Ammon's horn (tissue), 1 donor: ENCODE measurements at places on chromosomes 12 and 14.

DNA sequence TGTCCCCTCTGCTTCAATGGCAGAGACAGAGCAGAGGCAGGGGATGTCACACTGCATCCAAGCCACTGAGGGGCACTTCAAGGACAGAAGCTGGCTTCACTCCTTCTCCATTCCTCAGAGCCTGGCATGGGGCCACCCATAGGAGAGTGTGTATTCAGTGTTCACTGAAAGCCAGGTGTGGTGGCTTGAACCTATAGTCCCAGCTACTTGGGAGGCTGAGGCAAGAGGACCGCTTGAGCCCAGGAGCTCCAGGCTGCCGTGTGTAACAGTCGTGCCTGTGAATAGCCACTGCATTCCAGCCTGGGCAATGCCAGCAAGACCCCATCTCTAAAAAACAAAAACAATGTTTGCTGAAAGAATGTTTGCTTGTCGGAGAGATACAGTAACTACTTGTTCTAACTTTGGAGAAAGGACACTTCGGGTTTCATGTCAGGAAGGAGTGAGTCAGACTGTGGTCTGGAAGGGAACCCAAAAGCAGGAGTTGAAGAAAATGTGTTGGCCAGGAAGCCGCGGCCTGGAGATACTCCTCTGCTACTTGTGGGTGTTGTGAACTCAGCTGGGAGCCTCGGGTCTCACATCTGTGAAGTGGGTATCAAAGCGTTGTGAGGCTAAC lies 43.4 kb downstream of the ELK3 start:
- DNase-seq = no peak

DNA sequence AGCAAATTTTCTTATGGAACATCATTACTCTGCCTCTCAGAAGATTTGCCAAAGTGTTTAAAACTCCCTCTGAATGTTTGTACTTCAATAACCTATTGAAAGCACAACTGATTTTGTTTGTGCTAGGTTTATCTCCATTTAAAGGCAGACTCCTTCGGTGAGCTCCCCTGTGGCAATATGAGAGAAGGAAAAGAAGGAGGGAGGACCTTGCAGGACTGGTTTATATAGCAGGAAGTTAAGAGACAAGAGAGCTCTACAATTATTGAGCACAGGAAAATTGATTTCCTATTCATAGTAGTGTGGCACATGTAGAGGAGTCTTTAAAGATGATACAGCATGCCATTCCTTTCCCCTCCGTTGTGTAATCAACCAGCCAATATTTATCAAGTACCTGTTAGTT lies 75.5 kb downstream of the PDE3A start:
- no peak for DNase-seq

DNA sequence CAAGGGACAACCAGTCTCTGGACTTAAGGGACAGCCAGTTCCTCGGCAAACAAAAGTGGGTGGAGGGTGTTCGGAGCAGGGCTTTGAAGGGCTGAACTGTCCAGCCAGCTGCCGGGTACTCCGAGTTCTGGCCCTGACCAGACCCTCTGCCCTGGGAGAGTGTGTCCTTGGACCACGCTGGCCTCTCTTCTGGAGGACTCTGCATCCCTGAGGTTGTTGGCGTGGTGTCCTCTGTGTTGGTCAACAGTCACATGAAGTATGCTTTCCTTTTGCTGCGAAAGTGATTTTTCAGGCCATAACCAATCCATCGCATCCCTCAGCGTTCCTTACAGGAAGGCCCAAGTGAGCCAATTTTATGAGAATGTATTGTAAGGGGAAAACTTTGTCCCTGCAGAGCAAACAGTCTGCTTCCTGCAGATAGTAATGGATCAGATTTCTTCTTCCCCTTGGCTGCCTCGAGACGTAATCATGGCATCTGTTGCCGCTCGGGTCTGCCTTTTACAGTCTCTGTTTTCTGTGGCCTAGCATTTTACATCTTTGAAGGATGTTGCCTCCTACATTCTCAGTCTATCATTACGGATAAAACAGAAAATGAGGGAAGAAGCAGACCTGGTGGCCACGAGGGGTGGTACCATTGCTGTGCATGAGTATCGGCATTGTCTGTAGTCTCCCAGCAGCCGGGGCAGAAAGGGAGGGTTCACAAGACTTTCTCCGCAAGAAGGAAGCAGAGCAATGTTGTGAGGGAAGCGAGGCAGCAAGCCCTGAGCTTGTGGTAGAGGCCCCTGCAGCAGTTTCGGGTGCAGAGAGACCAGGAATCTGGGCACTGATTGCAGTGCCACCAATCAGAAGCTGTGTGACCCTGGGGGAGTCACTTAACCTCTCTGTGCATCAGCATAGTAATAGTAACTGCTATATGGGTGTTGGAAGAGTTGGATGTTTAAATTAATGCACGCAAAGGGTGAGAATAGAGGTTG lies 47.4 kb downstream of the SMIM41 start:
- no peak for DNase-seq

- no peak for DNase-seq
These were observed 9.3 kb upstream of the TMEM260 start for GRCh38 chr14:56570295-56570694.

DNA sequence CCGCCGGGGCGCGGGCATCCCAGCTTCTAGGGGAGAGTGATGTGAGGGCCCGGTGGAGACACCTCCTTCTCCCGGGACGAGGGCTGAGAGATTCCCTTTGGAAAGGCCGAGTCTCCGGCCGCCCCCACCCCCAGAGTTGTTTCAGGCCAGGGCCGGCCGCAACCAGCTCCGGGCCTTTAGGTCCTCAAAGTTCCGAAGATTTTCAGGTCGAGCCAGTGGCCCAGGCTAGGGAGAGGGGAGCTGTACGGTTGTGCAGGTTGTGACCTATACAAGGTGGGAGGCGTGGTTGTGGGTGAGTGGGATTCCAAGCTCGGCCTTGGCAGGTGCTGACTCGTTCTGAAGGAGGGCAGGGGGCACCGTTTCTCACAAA lies 18.4 kb upstream of the ANKRD33 start:
- no peak for DNase-seq

GRCh38 chr12:19539071-19539470 lies 99.8 kb downstream of the AEBP2 start:
- no peak for DNase-seq

- no peak for DNase-seq
These were observed 23.6 kb downstream of the RHOF start for GRCh38 chr12:121769831-121770301.

DNA sequence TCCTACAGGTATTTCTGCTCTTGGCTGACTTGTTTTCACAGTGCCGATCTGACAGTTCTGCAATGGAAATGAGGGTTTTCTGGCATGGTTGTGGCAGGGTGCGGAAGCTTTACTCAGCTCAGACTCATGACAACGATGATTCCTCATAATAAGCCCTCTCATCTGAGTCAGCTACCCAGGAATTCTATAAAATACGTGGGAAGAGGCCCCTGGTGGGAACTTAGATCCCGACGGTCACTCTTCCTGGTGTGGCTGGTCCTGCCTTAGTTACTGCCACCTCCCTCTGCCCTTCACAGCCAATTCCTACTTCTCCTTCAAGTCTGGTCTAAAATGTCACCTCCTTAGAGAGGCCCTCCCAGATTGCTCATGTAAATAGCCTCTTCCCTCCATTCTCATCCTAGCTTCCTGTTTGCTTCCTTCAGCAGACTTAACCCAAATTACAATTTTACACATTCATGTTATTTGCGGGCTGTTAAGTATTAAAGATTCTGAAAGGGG lies 104.2 kb upstream of the MAP1LC3B2 start:
- no peak for DNase-seq

DNA sequence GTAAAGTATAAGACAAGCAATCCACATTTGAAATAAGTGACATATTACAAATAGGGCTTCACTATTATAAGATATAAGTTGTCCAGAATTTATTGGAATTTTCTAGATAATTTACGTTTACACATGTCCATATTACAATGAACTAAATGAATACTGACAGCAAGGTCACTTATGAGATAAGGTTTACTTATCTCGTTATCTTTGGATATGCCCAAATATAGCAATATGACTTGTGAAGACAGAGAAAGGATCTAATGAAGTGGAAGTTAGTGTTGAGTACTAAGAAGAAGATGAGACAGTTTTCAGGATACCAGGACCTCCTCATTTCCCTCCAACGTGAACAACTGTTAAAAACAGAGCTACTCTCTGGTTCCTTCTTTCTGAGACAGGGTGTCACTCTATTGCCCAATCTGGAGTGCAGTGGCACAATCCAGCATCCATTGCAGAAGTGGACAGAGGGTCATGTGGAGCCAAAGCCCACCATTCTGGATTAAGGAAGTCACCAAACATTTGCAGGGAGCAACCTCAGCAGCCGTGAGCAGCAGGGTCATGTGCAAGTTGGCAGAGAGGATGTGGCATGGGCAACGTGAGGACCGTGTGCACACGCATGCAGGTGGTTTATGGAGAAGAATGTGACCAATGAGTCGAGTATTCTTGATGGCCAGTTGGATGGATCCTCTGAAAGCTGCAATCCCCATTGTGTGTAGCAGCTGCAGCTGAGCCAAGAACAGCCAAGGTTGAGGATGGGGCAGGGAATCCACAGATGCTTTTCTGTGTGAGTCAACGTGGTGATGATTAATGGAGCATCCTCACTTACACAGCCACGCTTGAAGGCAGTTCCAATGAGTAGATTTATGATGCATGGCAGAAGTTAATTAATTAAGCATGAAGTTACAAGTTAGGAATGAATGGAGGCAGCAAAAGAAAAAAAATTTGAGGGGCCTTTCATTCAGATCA lies 111.0 kb downstream of the BICD1 start:
- peak; percentile 46 for DNase-seq

DNA sequence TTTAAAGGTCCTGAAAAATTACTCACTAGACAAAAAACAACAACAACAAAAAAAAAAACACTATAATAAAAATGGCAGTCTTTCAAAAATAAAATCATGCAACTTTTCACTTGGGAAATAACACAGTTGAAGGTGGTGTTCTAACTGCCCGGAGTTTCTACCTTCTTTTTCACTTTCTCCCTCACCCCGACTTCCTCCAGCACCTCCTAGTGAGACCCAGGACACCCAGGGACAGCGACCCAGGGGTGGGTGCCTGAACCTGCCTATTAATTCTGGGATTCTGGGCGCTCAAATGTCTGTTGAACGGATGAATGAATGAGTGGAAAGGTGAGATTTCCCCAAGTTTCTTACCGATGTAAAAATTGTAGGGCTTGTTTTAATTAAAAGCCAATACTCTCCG lies 2.0 kb upstream of the FZD10 start:
- no peak for DNase-seq

GRCh38 chr12:57869298-57869926 lies 22.9 kb upstream of the CTDSP2 start:
- peak; percentile 26 for DNase-seq

DNA sequence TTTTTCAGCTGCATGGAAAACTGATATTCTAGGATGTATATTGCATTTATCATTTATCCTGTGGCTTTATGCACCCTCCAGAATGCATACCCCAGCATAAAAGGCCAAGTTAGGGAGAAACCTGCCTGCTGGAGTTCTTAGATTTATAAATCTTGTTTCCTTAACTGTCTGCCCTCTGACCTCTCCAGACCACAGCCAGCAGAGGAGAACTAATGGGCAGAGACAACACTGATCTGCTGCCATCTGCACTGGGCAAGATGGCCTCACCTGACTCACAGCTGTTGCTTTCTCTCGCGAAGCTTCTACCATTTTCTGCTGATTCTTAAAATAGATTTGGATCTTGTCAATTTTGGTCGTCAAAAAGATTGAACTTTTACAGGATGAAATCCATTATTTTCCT lies 65.8 kb downstream of the PPP2R5C start:
- no peak for DNase-seq

GRCh38 chr12:115761784-115762183 lies 515.7 kb downstream of the MED13L start:
- DNase-seq = no peak

DNA sequence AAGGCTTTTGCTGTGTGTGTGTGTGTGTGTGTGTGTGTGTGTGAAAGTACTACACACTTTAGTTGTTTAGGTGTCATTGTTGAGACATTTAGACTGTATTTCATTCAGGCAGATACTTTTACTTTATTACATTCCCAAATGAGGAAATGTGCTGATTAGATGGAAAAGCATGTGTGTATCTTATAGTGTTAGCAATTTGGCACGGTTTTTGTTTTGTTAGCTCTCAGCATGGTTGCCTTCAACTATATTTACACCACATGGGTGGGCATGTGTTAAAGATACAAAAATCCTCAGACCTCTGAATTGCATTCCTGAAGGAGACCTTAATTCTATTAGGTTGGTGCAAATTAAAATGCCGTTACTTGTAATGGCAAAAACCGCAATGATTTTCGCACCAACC lies 879.5 kb downstream of the DIO2 start:
- DNase-seq = no peak

GRCh38 chr12:47237751-47238211 lies 158.0 kb upstream of the AMIGO2 start:
- DNase-seq = peak; percentile 22

- DNase-seq = no peak
These were observed 319.4 kb upstream of the ATP2B1 start for GRCh38 chr12:90027889-90028634.

DNA sequence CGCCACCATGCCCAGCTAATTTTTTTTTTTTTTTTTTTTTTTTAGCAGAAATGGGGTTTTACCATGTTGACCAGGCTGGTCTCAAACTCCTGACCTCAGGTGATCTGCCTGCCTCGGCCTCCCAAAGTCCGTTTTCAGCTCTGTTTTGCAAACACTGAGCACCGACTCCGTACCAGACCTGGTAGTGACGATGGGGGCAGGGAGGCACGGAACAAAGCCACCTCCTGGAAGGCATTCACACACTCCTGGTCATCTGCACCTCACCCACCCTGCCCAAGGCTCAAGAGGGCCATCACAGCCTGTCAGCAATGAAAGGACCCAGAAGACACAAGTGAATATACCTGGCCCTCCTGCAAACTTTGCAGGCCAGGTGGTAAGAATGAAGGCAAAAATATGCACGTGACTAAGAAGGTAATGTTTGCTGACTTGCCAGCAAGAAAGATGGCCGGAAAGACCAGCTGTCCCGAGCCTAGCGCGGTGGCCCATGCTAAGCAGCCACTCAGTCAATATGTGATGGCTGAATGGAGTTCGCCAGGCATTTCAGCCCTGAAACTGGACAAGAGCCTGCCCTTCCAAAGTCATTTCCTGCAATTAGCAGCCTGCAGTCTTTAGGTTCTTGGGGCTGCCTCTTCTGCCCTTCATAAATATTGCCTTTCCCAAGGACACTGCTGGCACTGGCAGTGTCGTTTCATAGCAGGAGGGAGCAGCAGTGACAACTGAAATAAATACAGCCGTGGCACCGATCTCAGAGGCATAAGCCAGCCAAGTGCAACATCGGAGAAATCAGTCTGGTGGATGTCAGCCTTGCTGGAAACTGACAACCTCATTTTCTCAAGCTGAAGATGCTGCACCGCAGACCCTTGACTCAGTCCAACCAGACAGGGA lies 17.6 kb downstream of the MMAB start:
- DNase-seq = no peak

DNA sequence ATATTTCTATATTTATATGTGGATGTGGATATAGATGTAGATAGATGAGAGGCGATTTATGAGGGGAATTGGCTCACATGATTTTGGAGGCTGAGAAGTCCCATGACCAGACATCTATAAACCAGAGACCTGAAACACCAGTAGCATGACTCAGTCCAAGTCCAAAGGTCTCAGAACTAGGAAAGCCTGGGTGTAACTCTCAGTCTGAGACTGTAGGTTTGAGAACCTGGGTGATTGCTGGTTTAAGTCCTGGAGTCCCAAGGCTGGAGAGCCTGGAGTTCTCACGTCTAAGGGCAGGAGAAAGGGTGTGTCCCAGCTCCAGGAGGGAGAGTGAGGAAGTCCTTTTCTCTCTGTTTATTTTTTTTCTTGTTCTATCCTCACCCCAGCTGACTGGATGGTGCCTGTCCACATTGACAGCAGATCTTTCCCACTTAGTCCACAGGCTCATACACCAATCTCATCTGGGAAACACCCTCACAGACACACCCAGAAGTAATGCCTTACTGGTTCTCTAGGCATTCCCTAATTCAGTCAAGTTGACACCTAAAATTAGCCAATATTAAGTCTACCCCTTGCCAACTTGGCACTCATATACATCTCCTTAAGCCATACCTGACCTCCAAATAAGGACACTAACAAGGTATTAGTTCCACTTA lies 45.4 kb downstream of the EMP1 start:
- DNase-seq = no peak
